A549 (cell line): ENCODE measurements at places on chromosomes 6 and 20.
A peak's percentile ranks its signal among the peaks of the same experiment; 100 is the strongest.

DNA sequence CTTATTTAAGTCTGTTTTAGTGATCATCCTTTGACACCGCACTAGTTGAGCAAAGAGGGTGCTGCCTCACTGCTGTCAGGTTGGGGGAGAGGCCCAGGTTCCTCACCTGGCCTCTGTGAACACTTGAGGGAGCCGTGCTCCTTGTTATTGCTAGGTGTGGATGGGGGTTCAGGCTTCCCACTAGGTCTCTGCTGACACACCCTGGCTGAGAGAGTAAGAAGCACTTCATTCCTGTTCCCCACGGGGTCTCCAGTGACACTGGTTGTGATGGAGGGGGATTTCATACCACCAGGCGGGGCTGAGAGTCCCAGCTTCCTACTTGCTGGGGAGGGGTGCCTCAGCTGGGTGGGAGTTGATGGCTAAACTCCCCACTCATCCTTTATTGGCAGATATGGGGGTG, 11.1 kb upstream of the NOTCH4 start:
- no peak for DNase-seq

DNA sequence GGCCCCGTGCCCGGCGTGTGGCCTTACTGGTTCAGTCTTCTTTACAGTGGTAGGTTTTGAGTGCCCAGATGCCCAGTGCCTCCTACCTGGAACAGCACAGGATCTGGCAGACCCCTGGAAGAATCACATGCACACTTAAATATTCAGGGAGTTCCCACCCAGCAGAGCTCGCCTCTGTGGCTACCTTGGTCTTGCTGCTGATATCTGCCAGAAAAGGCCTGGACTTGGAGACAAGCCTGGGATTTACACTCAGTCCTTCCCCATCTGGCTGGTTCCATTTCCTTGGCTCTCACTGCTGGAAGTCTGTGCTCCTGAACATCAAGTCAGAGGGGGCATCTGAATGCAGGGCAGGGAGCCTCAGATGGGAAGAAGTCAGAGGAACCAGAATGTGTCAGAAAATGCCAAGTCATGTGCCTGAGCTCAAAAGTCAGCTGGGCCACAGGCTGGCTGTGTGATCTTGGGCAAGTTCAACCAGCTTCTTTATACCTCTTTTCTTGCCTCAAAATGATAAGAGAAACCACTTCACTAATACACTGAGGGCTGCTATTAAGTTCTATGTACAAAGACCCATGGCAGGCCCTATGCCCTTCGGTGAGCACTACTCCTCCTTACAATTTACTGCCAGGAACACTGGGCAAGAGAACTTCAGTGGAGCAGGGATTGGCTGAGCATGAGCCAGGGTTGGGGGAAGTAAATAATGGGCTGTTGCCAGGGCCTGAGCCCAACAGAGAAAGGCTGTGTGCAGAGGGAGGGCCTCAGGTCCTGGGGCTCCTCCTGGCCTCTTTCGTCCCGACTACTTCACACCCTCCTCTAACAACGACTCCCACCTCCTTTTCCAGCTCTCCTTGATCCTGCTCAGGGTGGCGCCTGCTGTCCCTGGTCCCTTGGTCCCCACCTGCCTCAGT, 158.1 kb upstream of the PROKR2 start:
- DNase-seq: no peak

- no peak for DNase-seq
Measured at GRCh38 chr6:123804014-123804786, 535 bp downstream of the NKAIN2 start.

DNA sequence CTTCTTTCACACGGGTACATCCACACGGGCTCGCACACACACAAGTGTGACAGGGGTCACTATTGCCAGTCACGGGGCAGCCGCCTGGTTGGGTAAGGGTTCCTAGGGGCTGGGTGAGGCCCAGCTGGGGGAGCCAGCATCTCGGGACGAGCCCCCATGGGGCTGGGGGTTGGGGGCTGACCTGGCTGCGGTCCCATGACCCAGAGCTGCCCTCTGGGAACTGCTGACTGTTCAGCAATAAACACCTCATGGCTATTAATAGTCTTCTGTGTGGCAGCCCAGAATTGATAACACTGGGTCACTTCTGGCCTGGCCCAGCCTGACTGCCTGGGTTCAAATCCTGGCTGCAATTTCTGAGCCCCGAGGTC, 23.8 kb downstream of the VEGFA start:
- DNase-seq: no peak

GRCh38 chr6:26021001-26021349, 58.4 kb downstream of the TRIM38 start:
- peak; percentile 75 for DNase-seq

DNA sequence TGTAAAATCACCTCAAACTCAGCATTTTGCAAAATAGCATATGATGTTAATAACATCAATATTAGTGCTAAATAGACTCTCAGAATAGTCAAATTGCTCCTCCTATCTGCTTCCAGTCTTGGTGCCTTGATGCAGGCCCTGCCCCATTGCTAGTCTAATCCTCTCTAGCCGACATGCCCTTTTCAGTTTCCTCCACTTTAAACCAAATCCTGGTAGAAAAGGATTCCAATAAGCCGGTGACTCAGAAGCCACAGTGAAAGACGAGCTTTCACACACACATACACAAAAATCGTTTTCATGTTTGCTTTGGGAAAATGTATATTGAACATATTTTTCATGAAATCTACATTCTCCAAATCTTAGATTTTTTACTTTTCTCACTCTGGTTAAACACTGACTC, 203.1 kb downstream of the LMBRD1 start:
- no peak for DNase-seq

GRCh38 chr6:111951497-111952085, 78.3 kb upstream of the FYN start:
- no peak for DNase-seq

GRCh38 chr6:148926478-148926877, 179.6 kb downstream of the UST start:
- DNase-seq: no peak

DNA sequence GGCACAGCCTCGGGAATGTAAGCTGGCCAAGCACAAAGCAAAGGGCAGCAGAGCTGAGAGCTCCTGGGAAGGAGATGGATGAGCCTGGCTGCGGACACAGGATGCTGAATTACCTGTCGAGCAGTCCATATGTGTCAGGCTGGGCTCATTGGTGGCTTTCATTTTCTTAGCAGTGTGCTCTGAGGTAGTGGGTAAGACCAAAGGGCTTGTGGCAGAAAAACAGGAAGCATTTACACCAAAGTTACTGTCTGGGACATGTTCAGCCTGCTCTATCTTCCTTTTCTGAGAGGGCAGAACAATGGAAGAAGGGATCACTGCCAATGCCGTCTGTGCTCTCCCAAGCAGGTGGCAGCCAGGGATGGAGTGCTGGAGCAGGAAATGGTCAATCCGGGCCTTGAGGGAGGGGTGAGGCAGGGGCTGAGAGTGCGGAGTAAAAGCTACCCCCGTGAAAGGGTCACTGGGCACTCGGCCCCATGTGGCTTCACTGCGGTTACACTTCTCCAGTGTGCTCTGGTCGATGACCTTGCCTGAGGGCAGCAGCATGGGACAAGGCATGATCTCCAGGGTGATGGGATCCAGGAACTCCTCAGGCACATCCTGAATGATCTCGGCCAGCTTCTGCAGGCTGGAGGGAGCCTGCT, 36.9 kb upstream of the AVP start:
- no peak for DNase-seq

DNA sequence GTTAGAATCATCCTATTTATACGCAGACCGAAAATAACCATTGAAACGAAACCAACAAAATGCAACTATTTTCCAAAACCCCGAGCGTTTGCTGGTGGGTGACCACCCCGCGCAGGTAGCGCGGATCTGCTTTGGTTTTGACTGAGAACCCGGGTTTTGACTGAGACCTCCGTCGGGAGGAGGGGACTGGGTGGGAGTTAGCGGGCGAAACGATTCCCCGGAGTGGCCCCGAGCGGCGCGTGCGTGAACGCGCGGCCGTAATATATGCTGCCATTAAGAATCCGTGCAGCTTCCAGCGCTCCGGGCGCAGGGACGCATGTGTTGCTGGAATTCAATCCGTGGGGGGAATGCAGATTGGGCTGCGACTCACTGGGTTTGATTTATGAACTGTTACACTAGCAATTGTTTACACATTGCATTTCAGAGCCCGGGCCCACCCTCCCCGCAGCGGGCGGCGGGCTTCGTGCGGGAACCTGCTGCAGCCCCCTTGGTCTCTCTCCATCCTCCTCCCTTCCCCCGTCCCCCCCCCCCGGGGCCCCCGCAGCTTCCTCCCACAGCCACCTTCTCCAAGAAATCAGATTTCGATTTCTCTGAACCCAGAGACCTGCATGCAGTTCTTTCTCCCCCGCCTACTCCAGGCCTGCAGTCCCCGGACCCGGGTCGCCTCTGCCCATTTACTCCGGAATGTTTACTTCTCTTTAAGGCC, 9.9 kb downstream of the NRN1 start:
- no peak for DNase-seq

GRCh38 chr6:147173140-147173539, 31.1 kb upstream of the STXBP5 start:
- no peak for DNase-seq

- DNase-seq: no peak
Measured at GRCh38 chr6:3571836-3572235, 115.0 kb upstream of the SLC22A23 start.

DNA sequence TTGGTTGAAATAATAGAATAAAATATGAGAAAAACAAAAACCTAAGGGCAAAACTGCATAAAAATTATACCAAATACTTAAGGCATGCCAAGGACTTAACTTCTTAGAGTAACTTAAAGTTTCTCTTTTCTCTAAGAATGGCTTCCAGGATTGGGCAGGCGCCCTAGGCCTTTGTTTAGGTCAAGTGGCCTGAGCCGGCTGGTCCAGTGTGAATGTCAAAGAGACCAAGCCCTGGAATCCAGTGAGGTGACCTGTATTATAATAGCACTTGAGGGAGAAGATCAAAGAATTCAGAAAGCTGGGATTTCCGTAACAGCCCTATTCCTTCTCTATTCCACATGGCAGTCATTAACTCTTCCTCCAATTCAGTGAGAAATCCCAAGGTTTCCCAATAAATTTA, 6.6 kb downstream of the METTL24 start:
- no peak for DNase-seq

DNA sequence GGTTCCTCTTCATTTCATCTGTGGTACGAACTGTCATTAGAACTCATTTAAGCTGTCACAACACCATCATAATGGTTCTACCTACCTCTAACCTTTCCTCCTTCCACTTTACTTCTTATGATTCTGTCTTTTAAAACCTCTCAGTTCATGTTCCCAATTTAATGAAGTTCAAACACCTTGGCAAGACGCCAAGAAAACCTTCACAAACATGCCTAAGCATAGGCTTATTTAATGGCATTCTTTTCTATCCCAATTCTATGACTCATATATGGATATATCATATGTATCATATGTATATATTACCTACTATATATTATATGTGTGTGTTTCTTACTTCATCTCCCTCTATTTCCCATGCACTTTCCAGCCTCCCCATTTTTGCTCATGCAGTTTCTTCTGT, 283.4 kb upstream of the TBX18 start:
- DNase-seq: no peak

- no peak for DNase-seq
Measured at GRCh38 chr20:2805689-2806350, 5.4 kb upstream of the CPXM1 start.

DNA sequence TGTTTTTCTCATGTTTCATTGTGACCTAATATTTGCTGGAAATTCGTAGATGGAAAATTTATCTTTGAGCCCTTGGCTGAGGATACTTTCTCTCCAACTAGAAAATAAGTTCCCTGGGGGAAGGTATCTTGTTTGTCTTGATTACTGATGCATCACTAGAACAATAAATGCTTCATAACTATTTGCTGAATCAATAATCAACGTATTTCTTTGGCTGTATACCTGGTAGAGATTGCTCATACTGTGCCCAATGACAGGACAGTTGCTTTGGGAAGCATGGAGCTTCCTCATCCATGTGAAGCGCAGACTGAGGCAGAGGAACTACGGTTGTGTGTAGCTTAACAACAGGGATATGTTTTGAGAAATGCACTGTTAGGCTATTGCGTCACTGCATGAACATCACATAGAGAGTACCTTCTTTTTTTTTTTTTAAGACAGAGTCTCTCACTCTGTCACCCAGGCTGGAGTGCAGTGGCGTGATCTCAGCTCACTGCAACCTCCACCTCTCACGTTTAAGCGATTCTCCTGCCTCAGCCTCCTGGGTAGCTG, 34.2 kb upstream of the RPN2 start:
- no peak for DNase-seq

GRCh38 chr6:63910863-63911551, 275.4 kb downstream of the PHF3 start:
- DNase-seq: no peak

GRCh38 chr20:63843222-63843621, 12.2 kb upstream of the ZBTB46 start:
- DNase-seq: no peak

- no peak for DNase-seq
Measured at GRCh38 chr6:3320238-3320811, 61.6 kb downstream of the PSMG4 start.

- no peak for DNase-seq
Measured at GRCh38 chr20:38225240-38225899, 35.2 kb downstream of the KIAA1755 start.

- no peak for DNase-seq
Measured at GRCh38 chr6:90315354-90315950, 18.8 kb upstream of the BACH2 start.

- no peak for DNase-seq
Measured at GRCh38 chr6:142757852-142758628, 186.9 kb downstream of the HIVEP2 start.

DNA sequence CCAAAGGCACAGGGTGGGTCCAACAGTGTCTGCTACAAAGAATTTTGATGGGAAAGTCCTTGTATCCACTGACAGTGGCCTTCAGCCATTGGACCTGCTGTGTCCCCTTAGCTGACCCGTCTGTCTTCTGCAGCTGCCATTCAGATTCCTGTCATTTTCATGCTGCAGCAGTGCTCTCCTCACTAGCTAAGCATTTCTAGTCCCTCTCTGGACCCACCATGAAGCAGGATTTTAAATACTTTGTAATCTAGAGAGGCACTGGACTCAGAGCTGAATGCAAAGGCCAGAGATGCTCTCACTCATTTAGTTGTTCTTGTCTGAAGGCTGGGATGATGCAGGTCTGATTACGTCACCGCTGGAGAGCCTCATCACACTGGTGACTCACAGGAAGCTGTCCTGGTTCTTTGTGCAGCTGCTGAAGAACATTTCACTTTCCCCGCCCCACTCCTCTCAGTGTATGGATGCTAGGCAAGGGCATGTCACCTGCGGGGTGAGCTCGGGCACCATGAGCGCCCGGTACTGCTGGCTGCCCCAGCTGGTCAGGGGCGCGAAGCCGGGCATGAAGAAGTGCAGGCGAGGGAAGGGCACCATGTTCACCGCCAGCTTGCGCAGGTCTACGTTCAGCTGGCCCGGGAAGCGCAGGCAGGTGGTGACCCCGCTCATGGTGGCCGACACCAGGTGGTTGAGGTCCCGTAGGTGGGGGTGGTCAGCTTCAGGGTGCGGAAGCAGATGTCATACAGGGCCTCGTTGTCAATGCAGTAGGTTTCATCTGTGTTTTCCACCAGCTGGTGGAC, 19.4 kb upstream of the TUBB2A start:
- peak; percentile 57 for DNase-seq

GRCh38 chr6:82348130-82348529, 15.5 kb upstream of the TPBG start:
- no peak for DNase-seq
